ENCODE measurements at places on chromosomes 3 and 15.

GRCh38 chr3:7897655-7898054, 604.0 kb upstream of the LMCD1 start:
- DNase-seq = no peak

DNA sequence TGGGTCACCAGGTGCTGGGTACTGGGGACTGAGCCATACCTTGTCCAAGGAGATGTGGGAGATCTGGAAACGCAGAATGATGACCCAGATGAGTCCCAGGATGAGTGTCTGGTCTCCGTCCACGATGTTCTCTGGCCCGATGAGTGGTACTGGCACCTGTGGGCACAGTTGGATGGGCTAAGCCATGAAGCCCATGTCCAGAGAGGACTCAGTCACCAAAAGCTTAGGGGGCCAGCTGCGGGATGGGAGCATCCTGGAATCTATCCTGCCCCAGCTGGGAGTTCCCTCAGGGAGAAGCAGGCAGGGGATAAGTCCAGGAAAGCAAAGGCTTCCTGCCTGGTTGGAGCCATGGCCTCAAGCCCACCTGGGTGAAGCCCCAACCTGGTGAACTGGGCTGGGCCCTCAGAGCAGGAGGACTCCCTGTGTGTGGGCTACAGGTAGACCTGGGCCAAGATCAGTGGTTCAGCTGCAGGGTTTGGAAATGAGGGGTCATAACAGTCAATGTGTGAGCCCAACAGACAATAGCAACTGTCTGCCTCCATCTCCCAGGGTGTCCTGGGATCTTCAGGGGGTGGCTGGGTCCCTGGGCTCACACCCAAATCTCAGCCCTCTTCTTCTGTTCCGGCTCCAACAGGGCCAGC, 3.7 kb downstream of the SPTBN5 start:
- no peak for DNase-seq

- no peak for DNase-seq
Measured at GRCh38 chr3:88188436-88188835, 38.7 kb downstream of the C3orf38 start.

DNA sequence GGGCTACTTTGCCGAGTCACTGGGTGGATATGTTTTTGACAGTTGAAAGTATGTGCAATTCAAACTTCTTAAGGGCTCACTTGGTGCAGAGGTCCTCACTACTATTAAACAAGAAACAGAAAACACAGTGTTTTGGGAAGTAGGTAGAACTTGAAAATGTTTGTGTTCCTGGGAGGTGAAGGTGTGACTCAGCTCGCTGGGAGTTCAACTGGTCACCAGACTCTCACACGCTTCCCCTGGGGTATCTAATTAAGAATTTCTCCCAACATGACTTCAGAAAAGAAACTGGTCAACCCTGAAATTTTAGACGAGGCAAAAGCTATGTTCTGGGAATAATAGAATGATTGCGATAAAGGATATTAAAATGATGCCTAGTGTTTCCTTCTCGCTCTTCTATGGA, 1039.8 kb upstream of the SEMA6D start:
- no peak for DNase-seq

DNA sequence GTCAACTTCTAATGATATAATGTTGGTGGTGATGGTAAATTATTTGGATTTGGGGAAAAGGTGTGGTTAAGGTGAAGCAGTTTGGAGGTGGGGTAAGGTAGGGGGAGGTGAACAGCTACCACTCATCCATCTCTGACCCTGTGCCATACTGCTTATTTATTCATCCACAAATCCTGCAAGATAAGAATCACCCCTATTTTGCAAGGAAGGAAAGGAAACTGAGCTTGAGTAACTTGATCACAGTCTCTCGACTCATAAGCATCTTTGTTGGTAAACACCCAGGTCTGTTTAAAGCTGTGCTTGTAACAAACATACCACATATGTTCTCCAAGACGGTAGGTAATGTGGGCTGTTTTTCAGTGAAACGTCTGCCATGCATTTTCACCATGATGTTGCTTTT, 67.3 kb downstream of the PTPRG start:
- no peak for DNase-seq

All from stimulated activated CD4-positive, alpha-beta T cell treated with anti-CD3 and anti-CD28 coated beads, Interleukin-15, amount 100 ng/mL, for 48 hours (primary cell).